ENCODE measurements at places on chromosomes 12 and 14.

GRCh38 chr14:58547649-58548048 lies 90.1 kb upstream of the DACT1 start:
- no peak for DNase-seq

GRCh38 chr14:24136684-24137528 lies 912 bp downstream of the PSME1 start:
- DNase-seq: no peak

GRCh38 chr12:32600681-32601080 lies 78.4 kb upstream of the DNM1L start:
- no peak for DNase-seq

DNA sequence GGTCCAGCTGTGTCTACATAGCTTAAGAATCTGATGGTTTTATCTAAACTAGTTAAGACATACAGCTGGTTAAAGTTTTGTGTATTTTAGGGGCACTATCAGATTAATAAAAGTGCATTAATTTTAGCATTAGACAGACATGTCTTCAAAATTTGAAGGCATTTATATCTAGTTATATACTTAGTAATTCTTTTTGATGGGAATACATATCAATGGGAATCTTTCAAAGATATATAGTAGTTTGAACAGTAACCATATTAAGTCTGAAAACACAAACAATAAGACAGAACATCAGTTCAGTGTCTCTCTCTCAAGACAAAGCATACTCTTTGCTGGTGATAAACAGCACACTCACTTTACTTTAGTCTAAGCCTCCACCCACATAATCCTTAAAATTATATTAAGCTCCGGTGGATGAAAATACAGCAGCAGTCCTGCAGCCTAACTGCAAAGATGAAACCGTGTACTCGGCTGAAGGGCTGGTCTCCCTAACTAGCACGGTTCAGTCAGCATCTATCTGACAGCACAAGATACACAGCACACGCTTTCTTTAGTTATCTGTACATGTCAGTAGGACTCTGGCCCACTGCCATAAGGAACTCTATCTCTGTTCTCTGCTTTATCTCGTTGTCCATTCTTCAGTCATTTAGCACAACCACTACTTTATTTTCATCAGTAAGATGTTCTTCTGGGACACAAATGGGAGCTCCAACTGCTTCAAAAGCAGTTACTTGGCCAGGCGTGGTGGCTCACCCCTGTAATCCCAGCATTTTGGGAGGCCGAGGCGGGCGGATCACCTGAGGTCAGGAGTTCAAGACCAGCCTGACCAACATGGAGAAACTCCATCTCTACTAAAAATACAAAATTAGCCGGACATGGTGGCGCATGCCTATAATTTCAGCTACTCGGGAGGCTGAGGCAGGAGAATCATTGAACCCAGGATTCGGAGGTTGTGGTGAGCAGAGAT lies 80.5 kb downstream of the MED13L start:
- DNase-seq: no peak

DNA sequence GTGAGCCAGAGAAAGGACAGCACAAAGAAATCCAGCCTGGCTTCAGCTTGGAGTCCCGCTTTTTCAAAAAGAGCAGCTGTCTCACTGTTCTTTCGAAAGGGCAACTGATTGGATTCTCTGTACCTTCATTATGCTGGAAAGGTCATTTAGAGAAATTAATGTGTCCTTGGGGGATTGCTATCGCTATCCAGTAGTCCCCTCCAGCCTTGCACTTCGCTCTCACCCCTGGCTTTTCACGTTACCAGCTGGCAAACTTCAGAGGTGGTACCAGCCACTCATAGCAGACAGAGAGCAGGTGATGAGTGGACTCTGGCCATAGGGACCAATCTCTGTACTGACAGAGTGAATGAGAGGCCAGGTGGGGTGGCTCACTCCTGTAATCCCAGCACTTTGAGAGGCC lies 11.8 kb upstream of the NUAK1 start:
- DNase-seq: no peak

- no peak for DNase-seq
These were observed 7.2 kb downstream of the MBIP start for GRCh38 chr14:36313206-36313605.

GRCh38 chr12:98399532-98399931 lies 115.9 kb upstream of the TMPO start:
- DNase-seq: peak; percentile 87

GRCh38 chr14:103928011-103928890 lies at the start of gene TDRD9:
TSS of gene TDRD9 (plus strand) at chr14:103928456. CDS start at chr14:103928510, 54 bp downstream.
- no peak for DNase-seq

DNA sequence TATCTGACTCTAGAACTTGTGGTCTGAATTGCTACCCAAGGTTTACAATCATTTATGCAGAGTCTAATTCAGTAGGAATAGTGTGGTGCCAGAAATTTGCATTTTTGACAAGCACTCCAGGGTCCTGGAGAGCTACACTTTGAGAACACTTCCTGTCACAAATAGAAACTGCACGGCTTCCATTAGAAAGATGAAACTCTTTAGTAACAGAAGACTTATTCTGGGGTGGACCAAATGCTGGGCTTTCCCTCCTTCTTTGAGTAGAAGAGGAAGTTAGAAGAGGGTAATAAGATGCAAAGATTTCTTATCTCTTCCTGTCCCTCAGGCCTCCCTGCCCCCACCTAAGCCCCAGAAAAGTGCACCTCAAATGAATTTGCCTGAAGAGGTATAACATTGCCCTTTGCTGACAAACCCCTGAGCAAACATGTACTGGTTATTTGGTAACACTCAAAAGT lies 28.4 kb downstream of the DGLUCY start:
- no peak for DNase-seq

DNA sequence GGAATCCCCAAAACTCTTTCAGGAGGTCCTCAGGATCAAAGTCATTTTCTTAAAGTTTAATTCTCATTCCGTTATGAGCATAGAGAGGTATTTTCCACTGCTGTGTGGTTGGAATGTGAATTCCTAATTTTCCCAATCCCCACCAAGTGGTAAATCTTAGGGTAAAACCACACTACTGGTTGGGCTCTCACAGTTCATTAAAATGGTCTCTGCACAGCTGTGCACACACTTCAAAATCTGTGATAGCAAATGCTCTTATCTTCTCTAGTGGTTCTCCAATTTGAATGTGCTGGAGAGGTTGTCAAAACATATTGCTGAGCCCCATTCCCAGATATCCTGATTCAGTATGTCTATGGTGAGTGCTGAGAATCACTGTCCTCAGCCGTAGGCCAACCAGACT lies 189.1 kb downstream of the BMP4 start:
- DNase-seq: no peak

DNA sequence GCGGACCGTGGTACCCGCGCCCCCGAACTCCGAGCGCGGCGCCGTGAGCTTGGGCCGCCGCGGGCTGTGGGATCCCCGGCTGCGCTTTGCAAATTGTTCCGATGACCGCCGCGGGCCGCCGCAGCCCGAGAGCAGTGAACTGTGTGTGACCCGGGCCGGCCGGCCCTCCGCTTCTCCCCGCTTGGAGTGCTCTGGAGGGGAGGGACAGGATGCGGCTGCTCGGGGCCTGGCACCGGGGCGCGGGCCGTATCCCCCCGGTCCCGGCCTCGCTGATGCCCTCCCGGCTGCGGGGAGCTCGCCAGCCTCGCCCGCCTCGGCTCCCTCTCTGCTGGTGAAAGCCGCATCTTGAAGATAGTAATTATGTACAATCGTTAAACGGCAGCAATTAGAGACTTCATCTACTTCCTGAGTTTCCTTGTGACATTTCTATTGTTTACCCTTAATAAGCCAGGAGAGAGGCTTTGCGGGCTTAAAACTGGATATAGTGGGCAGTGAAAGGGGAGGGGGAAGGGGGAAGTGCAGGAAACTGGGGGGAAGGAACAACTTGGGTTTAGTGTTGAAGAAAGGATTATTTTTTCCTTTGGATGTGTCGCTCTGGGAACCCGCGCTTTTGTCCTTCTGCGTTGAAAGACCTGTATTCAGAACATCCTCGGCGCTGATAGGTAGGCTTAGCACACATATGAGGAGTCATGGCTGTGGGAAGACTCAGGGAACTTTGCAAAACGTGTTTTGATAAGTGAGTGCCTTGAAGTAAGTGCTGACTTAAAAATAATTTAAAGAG lies 1.2 kb downstream of the PELI2 start:
- DNase-seq: peak; percentile 70

- DNase-seq: no peak
These were observed 66.5 kb downstream of the TRAFD1 start for GRCh38 chr12:112191840-112192321.

DNA sequence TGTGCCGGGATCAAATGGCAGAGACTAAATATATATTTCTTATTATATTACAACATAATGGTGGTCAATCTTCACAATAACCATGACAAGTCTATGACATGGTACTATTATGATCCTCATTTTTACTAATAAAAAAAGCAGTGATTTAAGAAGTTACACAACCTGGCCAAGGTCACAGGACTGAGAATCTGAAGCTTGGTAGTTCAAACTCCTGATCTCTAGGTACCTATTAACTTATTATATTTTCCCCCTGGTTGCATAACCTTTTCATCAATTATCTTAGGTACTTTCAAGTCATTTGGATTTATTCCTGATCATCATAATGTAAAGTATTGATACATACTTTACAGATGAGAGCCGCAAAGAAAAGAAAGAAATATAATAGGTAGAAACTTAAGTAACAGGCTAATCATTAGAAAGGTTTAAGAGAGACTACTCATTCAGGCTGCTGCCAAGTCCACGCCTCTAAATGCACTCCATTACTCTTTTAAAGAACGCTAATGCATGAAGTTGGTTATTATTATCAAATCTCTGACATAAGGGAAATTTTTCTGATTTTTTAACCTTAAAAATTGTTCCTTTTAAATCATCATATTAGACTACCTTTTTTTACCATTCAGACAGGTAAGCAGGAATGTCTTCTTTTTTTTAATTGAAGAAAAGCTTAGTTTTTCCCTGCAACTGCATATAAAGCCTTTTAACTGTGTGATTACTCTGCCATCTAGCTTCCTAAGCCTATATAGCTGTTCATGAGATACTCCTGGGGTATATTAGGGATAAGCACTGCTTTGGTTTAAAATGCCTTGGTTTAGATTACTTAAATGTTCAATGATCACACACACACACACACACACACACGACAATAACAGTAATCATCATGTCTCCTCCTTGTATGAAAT lies 35.6 kb downstream of the RPS29 start:
- peak; percentile 38 for DNase-seq

- DNase-seq: no peak
These were observed 154.2 kb downstream of the PLCZ1 start for GRCh38 chr12:18583655-18584054.
